Inflammatory macrophage (primary cell): ENCODE measurements at places on chromosomes 4 and X.

DNA sequence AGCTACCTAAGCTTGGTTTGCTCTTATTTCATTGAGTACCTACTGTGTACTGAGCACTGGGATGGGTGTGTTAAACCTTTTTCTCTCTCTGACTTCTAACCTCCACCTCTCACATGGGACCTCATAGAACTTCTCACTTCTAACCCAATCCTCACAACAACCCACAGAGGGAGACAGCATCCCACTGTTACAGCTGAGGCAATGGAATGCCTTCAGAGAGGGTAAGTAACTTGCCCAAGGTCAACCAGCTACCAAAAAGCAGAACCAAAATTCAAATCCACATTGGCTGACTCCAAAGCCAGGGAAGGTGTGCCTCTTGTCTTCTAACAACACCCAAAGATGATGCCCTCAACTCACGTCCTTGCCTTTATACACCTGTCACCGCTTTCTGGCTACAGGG lies 5.4 kb downstream of the SEL1L3 start:
- DNase-seq: peak; percentile 53

DNA sequence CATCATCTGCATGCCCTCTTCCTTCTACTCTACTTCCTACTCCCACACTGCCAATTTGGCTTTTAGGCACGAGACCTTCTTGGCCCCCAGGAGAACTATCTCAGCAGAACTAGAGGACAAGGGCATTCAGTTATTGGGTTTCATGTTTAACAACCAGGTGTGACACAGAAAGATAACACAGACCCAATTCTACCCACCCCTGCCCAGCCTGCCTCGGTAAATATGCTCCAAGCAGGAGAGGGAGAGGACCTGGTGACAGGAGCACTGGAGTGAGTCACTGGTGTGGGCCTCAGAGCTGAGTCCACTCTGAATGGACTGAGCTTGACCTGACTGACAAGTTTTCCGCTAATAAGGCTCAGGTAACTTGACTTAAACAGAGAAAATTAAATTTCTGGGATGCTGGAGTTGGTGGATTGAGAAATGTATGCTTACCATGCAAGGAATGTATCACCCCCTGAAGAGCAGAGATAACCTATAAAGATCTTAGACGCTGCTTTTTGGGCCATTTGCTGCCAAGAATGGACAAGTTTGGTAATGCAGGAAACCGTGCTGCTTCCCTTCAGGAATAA lies 52.5 kb downstream of the CASP3 start:
- DNase-seq: no peak

DNA sequence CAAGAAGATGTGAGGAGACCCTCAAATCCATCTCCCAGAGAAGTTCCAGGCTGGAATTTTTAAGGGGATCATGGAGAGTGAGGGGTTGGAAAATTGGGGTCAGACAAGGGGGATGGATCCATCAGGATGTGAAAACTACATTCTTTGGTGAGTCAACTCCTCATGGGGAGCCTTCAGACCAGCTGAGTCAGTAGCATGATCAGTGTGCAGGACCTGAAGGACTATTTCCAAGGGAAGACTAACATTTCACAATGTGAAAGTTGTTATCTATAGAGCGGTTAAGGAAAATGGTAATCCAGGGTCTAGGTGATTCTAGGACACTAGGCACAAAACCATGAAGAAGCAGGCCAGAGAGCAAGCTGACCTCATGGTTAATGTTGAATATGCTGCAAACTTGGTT lies 38.6 kb upstream of the CEP135 start:
- DNase-seq: no peak

GRCh38 chr4:52959541-52959940 lies 97.4 kb downstream of the RASL11B start:
- no peak for DNase-seq

GRCh38 chr4:34039766-34040165 lies 2204.5 kb downstream of the ARAP2 start:
- DNase-seq: no peak

- no peak for DNase-seq
These were observed 444 bp upstream of the APBB2 start for GRCh38 chr4:41214825-41215146.

DNA sequence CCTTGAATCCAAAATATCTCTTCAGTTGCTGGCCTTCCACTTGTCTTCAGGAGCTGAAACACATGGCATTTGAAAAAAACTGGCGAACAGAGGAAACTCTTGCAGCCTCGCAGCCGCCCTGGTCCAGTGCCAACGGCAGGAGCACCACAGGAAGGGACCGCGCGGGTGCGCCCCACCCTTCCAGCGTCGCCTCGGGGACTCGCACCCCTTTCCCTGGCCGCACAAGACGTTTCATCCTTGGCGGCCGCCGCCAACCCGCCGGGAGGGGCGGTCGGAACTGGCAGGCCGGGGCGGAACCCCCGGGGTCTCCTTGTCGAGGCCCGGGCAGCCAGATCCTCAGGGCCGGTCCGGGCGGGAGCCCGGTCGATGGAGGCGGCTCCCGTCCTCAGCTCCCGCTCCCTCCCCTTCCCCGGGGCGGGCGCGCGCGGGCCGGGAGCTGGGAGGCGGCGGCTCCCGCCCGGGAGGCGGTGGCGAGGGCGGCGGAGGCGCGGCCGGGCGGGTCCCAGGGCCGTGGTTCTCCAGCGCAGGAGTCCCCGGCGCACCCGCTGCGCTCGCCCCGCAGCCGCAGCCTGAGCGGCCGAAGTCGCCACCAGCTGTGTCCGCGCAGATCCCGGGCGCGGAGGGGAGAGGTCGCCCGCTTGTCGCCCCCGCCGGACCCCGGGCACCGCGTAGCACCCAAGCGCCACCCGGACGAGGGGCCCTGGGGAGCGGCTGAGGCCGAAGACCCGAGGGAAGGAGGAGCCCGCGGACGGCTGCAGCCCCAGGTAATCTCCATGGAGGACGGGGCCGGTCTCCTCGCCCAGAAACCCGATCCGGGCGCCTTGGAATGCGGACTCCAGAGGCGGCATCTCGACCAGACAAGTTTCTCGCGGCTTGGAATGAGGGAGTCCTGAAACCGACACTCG lies 886 bp upstream of the NDST3 start:
- no peak for DNase-seq

GRCh38 chrX:34341258-34341657 lies 209.1 kb upstream of the FAM47A start:
- DNase-seq: no peak

GRCh38 chr4:102431608-102431961 lies 69.6 kb upstream of the NFKB1 start:
- DNase-seq: no peak

DNA sequence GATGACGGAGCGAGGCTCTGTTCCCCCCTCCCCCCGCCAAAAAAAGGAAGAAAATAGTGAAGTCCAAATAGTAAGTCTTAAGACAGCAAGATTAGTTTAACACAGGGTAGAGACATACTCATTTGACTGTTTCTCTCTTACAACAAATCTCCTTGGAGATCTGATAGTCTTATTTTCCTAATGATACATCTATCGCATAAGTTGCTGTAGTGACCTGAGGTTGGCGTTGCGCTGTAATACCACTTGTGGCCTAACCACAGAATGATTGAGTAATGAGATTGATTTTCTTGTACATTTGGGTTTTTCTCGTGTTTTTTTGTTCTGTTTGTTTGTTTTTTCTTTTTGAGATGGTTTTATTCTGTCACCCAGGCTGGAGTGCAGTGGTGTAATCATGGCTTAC lies 27.2 kb downstream of the OCIAD1 start:
- peak; percentile 3 for DNase-seq

DNA sequence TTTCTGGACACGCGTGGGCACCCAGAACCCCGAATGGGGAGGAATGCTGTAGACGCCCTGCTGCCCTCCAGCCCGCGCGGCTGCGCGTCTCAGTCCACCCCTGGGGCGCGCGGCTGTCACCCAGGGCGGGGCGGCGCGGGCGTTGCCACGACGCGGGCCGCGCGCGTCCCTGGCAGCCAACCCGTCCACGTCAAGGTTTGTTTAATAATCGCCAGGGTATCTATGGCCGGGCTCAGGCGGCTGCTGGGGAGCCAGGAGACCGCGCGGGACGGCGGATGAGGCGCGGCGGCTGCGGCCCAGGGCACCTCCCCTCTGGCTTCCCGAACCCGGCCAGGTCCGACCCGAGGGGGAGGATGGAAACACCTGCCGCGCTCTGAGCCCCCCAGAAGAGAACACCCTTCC lies at the start of gene SPATA18:
Gene SPATA18, plus strand, starts transcription at position 92 of the 402 bp plus-strand sequence. CDS start 401 bp downstream, outside the sequence.
- no peak for DNase-seq

- no peak for DNase-seq
These were observed 1.7 kb downstream of the PDGFC start for GRCh38 chr4:156969911-156970310.

DNA sequence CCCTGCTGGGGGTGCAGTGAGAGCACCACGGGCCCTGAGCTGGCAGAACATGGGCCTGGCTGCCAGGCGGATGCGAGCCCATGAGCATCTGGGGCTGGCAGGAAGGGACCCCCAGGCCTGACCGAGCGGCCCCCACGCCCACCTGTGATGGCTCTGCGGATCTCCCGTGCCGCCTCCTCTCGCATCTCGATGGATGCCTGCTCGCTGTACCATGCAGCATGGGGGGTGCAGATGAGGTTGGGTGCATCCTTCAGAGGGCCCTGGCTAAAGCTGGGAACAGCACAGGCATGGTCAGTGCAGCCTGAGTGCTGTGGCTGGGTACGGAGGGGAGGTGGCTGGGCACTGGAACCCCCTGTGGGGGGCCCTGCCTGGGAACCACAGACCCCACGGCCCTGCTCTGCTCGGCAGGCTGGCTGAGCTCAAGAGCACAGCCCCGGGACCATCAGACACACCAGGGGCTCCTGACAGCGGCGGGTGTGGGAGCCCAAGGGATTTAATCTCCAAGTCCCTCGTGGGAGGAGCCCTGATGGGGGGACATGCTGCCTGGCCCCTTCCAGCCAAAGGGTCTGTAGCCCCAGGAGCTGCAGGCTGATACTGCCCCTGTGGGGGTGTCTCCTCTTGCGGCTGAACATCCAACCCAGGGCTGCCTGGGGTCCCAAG lies 35.5 kb downstream of the CTBP1 start:
- no peak for DNase-seq

DNA sequence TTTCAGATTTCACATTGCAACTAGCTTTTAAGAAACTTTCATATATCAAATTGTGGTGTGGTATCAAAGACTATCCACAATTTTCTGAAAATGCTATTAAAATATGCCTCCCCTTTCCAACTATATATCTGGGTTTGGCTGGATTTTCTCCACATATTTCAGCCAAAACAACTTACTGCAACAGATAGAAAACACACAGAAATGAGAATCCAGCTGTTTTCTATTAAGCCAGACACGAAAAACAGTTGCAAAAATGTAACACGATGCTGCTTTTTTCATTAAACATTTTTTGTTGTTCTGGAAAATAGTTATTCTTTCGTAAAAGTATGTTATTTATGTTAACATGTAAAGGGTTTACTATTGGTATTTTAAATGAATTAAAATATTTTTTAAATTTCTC lies 33.1 kb downstream of the DCTD start:
- no peak for DNase-seq

GRCh38 chr4:138897811-138898226 lies 117.8 kb upstream of the NOCT start:
- no peak for DNase-seq

DNA sequence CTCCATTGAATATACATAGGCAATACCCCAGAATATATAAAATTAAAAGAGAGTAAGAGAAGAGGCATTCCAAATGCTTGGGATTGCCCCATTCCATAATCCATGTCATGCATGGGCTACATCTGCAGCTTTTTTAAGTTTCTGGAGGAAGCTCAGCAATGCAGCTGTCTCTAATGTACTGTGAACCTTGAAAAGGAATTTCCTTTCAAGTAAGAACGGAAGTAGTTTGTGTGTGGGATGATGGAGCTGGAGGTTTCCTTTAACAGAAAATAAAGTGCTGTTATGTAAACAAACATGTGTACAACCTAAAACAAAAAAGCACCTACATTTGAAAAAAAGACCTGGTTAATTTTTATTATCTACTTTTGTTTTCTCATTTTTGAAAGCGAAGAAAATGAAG lies 303.5 kb downstream of the BMPR1B start:
- peak; percentile 2 for DNase-seq

GRCh38 chr4:1383728-1384591 lies 22.3 kb downstream of the NKX1-1 start:
- no peak for DNase-seq

- DNase-seq: peak; percentile 52
These were observed 865 bp downstream of the FAM200B start for GRCh38 chr4:15682242-15683142.

DNA sequence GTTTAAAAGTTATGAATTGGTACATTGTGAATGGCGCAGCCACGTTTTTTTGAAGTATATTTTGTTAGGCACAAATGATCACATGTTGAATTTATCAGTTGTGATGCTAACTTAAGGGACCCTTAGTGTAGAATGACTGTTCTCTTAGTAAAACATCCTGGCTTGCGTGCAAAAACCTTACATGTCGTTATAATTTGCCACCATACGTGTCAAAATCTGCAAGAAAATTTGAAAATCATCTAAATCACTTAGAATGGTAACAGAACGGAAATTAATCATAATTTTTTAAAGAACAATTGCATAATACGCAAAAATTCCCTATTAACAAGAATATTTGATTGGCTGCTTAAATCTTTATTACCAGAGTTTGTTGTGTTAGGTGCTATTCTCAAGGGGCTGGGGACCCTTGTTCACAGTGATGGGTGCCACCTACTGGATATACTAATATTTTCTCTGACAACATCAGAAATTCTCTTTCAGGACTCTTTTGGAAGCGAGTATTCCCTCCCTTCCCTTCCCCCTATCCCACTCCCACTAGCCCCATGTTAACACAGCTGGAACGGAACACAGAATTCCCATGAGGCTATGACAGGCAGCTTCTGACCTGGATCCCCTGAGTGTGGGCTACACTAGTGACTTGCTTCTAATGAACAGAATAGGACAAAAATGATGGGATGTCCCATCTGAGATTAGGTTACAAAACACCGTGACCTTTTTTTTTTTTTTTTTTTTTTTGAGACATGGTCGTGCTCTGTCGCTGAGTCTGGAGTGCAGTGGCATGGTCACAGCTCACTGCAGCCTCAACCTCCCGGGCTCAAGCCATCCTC lies 71.8 kb downstream of the SUPT20HL2 start:
- no peak for DNase-seq

- peak; percentile 88 for DNase-seq
These were observed 214.2 kb downstream of the RELL1 start for GRCh38 chr4:37471971-37472370.
